ENCODE measurements at places on chromosomes 16 and 17.

DNA sequence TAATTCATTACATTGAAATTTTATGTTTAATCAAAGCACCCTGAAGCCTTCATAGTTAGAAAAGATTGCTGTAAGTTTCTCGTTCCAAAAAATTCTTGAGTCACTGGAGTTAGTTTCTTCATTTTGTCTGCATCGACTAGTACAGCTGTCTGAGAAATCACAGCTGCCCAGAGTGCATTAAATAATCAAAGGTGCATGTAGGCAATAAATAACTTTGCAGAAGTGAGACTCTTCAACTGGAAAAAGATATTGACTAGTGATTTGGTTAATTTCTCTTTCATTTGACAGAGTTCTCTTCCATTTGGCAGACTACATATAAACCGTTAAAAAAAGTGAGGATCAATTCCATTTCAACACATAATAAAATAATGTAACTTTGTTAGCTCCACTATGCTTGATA, 234.0 kb downstream of the CNTNAP4 start:
- DNase-seq: no peak

DNA sequence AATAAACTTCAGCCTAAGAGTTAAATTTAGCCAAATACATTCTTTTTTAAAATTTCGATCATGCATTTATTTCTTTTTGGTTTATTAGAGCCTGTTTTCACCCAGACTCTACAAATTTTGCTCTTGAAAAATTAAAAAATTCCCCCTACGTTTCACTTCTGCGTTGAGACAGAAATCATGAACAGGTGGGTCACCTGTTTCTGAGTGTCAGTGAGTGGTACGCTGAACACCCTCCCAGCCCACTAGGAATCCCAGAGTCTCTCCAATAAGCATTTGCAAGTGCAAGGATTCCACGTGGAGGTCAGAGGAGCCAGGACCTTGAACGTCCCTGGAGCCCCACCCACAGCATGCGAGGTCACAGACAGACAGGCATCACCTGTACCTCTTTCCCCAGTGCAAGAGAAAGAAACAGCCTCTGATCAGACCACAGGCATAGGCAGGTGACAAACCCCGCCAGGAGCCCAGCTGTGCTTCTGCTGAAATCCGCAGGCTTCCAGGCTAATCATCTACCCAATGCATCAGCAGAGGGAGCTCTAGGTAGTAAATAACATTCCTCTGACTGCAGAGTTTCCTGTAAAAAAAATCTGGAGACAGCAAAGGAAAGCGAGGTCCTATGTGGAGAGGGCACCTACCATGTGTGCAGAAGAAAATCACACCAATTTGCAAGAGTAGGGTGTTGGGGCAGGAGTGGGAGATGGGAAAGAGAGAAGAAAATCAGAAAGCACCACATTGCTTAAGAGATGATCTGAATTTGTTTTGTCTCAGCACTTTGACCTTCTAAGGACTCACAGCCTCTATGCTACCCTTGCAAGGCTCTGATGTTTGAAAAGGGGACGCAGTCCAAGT, 5.9 kb upstream of the XYLT1 start:
- DNase-seq: peak; percentile 61

DNA sequence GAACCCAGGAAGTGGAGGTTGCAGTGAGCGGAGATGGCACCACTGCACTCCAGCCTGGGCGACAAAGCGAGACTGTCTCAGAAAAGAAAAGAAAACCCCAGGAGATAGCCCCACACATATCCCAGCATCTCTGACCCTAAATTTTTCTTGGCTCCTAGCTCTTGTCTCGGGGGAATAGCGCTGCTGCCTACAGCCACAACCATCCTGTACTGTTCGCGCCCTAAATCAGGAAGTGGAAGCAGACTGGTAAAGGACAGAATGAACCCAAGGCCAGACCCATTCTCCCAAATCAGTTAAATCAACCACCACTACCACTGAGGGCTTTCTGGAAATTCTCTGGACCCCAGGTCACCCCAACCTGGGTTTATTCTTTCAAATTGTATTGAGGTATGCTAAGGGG, 1.7 kb downstream of the CTDNEP1 start:
- no peak for DNase-seq

DNA sequence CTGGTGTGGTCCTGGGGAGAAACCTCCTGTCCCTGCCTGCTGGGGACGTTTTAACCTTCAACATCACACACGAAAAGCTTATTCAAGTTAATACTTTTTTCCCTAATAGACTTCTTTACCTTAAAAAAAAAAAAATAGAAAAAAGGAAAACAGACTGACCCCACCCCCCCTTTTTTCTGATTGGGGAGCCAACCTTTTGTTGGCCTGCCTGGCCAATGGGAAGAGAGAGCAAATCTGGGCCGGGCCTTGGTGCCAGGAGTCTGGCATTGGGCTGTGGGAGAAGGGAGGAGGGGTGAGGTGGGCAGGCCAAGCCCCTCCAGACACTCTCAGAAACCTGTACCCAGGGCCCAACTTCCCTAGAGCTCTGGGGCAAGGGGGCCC, 3.0 kb downstream of the CBX8 start:
- DNase-seq: peak; percentile 40

GRCh38 chr17:79620207-79621038, 9.6 kb upstream of the RBFOX3 start:
- no peak for DNase-seq

DNA sequence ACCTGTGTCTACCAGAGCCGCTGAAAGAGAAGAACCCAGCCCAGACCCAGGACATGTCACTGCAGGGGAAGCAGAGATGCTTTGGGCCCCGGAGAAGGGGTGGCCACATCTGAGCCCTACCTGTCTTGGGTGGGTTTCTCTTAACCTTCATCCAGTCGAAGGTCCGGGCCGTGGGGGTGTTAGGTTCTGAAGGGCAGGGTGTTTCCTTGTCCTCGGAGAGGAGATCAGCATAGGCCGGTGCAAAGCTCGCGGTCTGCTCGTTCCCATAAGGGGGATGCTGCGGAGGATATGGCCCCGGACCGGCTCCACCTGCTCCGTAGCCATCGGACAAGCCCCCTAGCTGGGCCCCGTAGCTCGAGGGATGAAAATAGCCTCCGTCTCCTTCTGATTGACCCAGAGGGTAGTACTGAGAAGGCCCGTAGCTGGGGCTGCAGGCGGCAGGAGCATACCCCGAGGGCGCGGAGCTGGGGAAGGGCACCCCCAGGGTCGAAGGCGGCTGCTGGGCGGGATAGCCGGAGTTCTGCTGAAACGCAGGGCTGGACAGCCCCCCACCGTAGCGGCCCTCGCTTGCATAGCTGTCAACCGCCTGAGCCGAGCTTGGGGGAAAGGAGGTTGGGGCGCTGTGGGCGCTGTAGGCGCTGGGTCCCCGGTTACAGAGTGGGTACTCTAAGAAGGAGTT, 464 bp downstream of the HOXB1 start:
- DNase-seq: no peak

GRCh38 chr17:2926019-2926650, 129.9 kb downstream of the RAP1GAP2 start:
- peak; percentile 23 for DNase-seq

- DNase-seq: no peak
Observed at GRCh38 chr16:77387815-77388209, 47.0 kb downstream of the ADAMTS18 start.
